ENCODE measurements at places on chromosomes 3 and 15. TPM values are rescaled to one million over a fixed set of nuclear protein-coding genes. Genes with fewer than 3 reads are reported as not detected.

The DAPK2 gene
- 0.69 TPM for total RNA-seq

The SOX14 gene
- not detected for total RNA-seq

The SYNPR gene
- total RNA-seq, result not detected

The CYP8B1 gene
- total RNA-seq, result not detected

The KNG1 gene
- not detected for total RNA-seq

The CCR9 gene
- not detected for total RNA-seq

The SLC27A2 gene
- 0.34 TPM for total RNA-seq

The GRK7 gene
- total RNA-seq, result not detected

The TMEM207 gene
- 0.21 TPM for total RNA-seq

The FOXL2 gene
- total RNA-seq, result not detected

The HCN4 gene
- total RNA-seq, result not detected

The CCRL2 gene
- total RNA-seq, result not detected

The ST8SIA2 gene
- 0.13 TPM for total RNA-seq

The TMC3 gene
- total RNA-seq, result not detected

The COMMD2 gene
- 33.5 TPM for total RNA-seq

The NCEH1 gene
- 6.2 TPM for total RNA-seq

The FOXL2NB gene
- not detected for total RNA-seq

The SPESP1 gene
- 148 TPM for total RNA-seq

The IQCF5 gene
- total RNA-seq, result not detected

The CFAP100 gene
- not detected for total RNA-seq

The FOXB1 gene
- not detected for total RNA-seq

The TRPM1 gene
- total RNA-seq, result 105 TPM

The HIGD2B gene
- 0.11 TPM for total RNA-seq

The COLQ gene
- total RNA-seq, result not detected

The C3orf62 gene
- total RNA-seq, result 2.1 TPM

The GAP43 gene
- not detected for total RNA-seq

The LOXL1 gene
- not detected for total RNA-seq

The AGTR1 gene
- 0.08 TPM for total RNA-seq

The GOLGA6L26 gene
- total RNA-seq, result not detected

The SUCNR1 gene
- 0.03 TPM for total RNA-seq

The C3orf70 gene
- 8.7 TPM for total RNA-seq

The UACA gene
- total RNA-seq, result 24.4 TPM

The CYP19A1 gene
- total RNA-seq, result 0.13 TPM

The GP9 gene
- total RNA-seq, result not detected

All from SK-MEL-5 (cell line).